ENCODE measurements at places on chromosomes 1 and 21.

DNA sequence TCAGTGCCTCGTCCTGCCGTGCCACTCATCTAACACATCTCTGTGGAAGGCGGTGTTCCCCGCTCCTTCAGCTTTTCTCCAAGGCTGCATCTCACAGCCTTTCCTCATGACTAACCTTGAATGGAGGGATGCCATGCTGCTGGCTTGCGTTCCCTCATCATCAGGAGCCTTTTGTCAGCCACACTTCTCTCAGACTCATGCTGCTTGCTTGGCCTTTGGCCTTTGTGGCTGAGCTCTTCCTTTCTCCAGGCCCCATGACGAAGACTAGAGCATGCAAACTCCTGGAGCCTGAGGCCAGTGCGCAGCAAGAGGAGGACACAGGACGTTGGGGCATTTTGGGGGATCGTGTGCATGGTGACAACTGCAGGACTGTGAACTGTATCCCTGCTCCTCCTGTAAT, 70.8 kb downstream of the SYT2 start:
- DNase-seq = no peak

- no peak for DNase-seq
Observed at GRCh38 chr21:14076143-14076806, 134.5 kb downstream of the LIPI start.

GRCh38 chr1:155042789-155043188, 8.3 kb upstream of the ADAM15 start:
- DNase-seq = no peak

DNA sequence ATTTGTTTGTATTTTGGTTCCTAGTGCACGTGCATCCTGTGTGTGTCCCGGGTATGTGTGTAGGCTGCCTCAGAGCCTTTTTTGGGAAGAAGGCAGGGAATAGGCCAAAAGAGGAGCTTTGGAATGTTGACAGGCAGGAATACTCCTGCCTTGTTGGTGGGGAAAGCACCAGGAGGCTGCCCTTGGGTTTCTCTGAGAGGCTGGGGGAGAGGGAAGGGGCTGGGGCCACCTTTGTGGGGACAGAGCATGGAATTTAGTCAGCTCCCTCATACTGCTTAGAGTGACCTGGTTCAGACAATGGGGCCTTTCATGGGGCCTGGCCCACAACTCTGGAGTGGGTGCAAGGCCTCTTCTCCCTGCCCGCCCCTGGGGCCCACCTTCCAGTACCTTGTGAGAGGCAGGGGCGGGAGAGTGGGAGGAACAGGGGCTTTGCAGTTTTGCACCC, 31.3 kb downstream of the ACOT11 start:
- no peak for DNase-seq

DNA sequence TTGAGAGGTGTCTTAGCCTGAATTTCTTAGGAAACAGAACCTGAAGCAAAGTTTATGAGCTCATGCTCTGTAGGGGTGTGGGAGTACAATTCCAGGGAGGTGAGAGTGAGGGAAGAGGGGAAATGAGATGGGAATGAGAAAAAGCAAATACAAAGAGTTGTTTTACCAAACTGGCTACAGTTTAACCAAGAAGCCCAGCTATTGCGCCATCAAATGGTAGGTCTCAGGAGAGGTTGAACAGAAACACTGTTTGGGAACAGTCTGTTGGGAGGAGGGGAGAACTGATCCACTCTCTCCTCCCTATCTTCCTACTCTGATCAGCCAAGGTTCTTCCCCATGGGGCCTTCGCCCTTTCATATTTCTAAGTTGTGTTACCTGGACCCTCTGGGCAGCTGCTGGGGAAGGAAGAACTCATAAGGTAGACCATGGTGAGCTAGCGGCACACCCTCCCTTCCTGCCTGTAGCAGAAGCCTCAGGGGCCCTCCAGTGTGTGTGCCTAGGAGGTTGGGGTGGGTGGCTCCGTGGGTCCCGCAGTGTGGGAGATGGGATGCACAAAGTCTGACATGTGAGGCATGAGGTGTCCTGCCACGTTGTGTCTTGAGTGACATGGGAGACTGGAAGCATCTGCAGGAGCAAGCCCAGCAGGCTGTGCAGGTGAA, 120.5 kb downstream of the UCK2 start:
- no peak for DNase-seq

- DNase-seq = no peak
Observed at GRCh38 chr1:9671377-9672140, 20.0 kb downstream of the PIK3CD start.

DNA sequence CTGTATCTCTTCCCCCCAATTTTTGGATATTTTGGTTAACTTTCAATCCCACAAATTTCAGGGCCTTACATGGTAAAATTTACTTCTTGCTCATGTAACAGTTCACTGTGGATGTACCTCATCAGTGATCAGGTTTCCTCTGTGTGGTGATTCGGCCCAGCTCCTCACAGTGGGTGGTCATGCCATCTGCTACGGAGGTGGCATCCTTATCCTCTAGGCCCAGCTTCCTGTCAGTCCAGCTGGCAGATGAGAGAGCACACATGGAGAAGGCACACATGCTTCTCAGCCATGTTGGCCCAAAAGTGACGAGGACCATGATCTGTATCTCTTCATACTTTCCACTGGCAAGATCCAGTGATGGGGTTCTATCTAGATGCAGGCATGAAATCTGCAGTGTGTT, 27.2 kb downstream of the PCBP3 start:
- no peak for DNase-seq

GRCh38 chr1:162397943-162398560, 13.9 kb downstream of the SH2D1B start:
- DNase-seq = no peak

DNA sequence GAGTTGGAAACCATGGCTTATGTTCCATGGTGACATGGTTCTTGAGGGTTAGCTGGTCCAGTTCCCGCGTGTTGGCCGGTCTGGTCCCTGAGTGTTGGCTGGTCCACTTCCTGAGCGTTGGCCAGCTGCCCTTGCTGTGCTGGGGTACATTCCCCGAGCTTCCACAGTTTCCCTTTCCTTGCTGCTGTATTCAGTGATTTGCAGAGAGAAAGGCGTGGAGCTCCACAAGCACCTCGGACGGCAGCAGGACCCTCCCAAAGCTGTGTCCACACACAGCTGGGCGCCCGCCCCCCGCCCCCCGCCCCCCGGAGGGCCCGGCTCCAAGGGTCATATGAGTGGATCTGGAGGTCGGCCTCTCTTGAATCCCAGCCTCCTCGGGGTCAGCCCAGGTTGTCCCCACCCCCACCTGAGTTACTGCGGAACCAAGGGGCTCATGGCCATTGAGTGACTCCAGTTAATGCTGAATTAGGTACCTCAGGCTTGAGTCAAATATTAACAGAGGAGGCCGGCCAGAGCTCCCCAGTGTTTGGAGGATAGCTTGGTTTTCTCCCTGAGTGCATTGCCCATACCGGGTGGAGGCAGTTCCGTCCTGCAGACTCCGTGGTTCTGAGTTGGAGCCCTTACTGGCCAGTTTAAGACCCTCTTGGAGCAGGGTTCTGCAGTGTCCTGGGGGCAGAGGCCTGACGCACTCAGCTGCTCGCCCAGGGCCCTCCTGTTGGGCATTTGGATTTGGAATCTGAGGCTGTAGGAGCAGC, 18.4 kb downstream of the COL18A1 start:
- no peak for DNase-seq

DNA sequence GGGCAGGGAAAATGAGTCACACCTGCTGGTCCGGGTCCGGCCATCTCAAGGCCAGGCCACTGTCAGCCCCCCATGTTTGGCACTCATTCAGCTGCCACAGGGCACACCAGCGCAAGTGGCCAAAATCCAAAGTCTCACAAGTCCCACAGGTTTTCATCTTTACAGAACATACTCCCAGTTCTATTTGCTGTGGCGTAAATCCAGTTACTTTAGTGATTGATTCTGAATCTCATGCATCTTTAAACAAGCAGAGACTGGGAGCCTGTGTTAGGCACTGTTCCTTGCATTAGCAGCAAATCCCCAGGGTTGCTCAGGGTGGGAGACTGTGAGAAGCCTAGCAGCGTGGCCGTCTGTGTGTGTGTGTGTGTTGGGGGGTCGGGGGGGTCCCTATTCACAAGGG, 1.1 kb upstream of the SLC2A5 start:
- no peak for DNase-seq

DNA sequence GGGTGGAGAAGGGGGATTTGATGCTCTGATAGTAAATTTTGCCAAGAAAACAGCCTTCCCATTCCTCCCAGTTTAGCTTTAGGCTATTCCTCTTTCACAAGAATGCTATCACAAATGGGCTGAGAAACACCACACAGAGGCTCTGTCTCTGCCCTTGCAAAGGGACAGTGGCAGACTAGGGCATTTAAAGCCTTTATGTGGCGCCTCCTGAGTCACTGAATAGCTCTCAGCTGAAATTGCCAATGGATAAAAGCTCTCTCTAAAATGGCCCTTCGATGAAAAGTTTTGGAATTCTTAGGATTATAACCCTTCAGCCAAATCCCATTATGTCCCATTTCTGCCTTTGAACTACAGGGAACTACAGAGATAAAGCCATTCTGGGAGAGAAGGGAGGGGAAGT, 1000.4 kb downstream of the ADGRL2 start:
- DNase-seq = no peak

DNA sequence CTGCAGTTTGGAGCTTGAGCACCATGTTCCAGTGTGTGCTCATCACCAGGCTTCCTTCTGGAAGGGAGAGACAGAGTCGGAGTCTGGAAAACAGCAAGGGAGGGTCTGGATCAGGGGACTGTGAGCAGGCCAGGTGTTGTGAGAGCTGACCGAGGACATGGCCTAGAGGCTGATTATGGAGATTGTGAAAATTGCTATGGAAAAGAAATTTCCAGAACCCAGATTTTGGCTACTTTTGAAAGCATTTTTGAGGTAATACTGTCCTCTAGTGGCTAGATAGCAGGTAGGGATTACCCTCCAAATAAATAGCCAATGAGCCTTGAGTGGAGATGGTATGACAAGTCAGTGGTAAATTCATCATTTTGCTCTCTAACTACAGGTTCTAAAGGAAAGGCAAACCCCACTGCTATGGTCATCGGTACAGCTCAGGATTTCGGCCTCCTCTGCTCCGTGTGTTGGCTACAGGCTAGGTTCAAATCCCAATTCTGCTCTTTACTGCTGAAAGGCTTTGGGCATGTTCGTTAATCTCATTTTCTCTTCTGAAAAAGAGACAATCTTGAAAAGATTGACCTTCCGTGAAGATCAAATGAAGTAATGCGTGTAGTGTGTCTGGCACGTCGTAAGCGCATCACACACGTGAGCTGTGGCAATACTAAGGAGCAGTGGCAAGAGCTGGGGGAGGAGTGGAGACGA, 1.0 kb upstream of the HAO2 start:
- no peak for DNase-seq

DNA sequence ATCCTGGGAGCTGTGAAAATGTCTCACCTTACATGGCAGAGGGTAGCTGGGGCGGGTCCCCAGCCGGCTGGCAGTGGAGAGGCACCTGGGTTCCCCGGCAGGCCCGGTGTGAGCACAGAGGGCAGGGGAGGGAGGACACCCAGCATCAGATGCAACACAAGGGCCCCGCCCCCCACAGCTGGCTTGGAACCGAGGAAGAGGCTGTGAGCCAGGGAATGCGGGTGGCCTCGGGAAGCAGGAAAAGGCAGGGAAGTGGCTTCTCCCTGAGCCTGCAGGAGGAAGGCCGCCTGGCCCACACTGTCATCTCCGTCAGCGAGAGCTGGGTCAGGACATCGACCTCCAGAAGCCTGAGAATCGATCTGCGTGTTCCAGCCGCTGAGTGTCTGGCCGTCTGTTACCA, 87.3 kb downstream of the SIK1 start:
- no peak for DNase-seq

- DNase-seq = no peak
Observed at GRCh38 chr1:193919827-193920226, 733.4 kb upstream of the B3GALT2 start.

DNA sequence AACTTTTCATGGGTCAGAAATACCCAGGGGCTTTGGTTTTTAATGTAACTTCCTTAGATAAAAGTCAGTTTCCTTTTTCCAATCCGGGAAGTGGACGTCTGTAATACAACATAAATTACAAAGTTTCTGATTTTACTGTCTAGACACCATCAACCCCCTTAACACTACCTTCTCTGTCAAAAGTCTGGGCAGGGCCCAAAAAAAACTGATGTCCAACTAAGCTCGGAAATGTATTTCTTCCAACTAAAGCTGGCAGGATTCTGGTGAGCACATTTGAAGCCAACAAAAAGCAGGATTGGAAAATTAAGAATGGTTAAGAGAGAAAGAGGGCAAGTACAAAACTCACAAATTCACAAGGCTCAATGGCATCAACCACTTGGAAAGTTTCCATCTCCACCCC, 24.3 kb downstream of the DDAH1 start:
- no peak for DNase-seq

DNA sequence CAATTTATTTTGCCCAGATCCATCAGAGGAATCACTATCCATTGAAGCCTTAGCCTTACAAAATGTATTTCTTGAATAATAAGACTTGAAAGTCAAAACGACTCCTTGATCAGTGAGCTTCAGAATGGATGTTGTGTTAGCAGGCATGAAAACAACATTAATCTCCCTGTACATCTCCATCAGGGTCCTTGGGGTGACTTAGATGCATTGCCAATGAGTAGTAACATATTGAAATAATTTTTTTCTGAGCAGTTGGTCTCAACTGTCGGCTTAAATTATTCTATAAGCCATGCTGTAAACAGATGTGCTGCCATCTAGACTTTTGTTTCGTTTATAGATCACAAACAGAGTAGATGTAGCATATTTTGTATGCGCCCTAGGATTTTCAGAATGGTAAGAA, 482.0 kb downstream of the AMY1C start:
- DNase-seq = no peak

- DNase-seq = no peak
Observed at GRCh38 chr1:216047811-216048572, 375.3 kb downstream of the USH2A start.

DNA sequence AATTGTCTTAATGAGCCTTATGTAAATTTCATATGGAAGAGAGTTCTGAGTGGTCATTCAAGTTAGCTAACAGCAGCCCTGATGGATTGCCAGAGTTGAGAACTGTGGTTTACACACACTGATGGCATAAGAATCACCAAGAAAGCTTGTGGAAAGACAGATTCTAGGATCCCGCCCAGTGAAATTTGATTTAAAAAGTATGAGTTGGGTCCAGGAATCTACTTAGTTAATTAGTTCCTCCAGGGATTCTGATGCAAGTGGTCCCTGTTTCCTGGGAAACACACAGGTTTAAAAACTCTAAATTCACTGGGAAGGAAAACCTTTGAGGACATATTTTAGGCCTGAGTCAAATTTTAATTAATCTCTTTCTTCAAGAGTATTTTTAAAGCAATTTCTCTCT, 144.3 kb downstream of the NTPCR start:
- no peak for DNase-seq

DNA sequence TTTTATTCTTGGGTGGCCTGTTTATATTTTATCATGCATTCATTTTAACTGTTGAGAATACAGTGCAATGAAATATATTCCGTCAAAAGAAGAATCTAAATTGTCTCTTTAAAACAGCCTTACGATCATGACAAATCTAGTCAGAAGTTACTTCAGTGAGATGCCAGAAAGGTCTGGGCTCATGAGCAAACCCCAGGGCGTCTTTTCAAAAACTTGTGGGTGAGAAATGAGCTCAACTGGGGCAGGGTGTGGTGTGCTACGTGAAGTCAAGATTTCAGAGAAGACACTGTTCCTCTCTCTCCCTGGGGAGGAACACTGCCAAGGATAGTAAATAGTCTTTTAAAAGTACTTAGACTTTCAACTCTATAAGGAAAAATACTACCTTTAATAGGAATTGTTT, 13.4 kb upstream of the UAP1 start:
- DNase-seq = no peak

- no peak for DNase-seq
Observed at GRCh38 chr1:239572183-239572582, 185.8 kb downstream of the CHRM3 start.

Data from activated naive CD8-positive, alpha-beta T cell treated with anti-CD3 and anti-CD28 coated beads, Interleukin-2, amount 10 ng/mL, durations not matched to agents 7 days and 5 days (primary cell).